ENCODE measurements at places on chromosomes 1 and 21.

DNA sequence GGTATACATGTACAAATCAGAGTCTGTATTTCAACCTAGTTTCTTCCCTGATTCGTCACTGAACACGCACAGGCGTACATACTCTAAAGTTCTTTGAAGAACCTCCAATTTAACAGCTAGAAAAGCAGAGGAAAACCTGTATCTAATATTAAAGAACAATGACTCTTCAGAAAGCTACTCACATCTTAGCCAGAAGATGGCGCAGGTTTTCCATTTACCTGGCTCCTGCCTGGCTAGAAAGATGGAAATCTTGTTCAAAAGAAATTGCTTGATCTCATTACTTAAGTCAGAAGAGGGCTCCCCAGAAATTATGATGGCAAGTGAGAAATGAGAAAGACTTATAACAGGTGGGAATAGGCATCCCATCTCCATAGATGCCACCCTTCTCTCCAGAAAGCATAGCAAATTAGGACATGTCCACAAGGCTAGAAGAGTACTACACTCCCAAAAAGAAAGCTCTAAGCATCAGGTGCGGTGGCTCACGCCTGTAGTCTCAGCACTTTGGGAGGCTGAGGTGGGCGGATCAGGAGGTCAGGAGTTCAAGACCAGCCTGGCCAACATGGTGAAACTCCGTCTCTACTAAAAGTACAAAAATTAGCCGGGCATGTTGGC, 19.0 kb upstream of the L1TD1 start:
- DNase-seq = no peak

- DNase-seq = no peak
Measured at GRCh38 chr1:209652121-209652735, at the start of gene LAMB3. TSS of gene LAMB3 (minus strand) at chr1:209652425. CDS start at chr1:209650944, 1,481 bp downstream.

- no peak for DNase-seq
Measured at GRCh38 chr1:22131062-22131461, 11.8 kb downstream of the WNT4 start.

DNA sequence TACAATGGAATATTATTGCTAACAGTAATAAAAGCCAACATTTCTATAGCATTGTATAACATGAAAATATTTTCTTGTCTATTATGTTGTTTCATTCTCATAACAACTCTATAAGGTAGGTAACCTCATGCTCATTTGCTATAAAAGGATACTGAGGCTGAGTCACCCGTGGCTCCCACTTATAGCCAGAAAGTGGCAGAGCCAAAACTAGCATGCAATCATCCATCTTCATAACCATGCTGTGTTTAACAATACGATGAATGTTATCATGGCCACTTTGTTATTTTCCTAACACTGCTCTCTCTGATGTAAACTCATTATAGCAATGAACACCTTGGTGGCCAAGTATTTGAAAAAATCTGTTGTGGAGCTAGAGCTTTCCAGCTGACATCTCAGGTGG, 80.8 kb upstream of the JUN start:
- no peak for DNase-seq

GRCh38 chr1:109521002-109521951, 11.8 kb upstream of the AMIGO1 start:
- DNase-seq = no peak
